Memory B cell (primary cell): ENCODE measurements at places on chromosomes 5 and 9.

DNA sequence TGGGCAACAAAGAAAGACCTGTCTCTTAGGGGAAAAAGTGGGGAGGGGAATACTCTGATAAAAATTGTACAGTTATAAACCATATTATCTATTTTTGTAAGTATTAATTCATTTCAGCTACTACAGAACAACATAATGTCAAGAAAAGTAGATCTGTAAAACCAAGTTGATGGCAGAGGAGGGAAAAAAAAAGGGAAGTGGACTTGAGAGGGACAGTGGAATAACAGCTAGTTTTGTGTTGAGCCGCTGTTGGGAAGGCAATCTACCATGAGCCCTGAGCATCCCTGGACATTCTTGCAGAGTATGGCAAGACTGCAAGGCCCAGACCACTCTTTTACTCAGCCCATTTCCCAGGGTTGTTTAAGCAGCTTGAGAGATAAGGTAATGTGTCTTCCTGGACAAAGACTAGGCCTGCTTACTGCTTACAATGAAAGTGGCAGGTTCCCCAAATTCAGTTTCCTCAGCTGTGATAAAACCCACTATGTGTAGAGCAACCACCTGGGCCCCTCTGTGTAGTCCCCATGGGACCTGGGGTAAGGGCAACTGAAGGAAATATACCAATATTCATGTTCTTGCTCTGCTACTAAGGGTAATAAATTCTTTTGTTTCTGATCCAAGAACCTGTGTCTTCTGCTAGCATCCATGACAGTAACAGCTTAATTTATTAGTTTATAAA is 25.0 kb downstream of the CEP120 start:
- DNase-seq = peak; percentile 59

DNA sequence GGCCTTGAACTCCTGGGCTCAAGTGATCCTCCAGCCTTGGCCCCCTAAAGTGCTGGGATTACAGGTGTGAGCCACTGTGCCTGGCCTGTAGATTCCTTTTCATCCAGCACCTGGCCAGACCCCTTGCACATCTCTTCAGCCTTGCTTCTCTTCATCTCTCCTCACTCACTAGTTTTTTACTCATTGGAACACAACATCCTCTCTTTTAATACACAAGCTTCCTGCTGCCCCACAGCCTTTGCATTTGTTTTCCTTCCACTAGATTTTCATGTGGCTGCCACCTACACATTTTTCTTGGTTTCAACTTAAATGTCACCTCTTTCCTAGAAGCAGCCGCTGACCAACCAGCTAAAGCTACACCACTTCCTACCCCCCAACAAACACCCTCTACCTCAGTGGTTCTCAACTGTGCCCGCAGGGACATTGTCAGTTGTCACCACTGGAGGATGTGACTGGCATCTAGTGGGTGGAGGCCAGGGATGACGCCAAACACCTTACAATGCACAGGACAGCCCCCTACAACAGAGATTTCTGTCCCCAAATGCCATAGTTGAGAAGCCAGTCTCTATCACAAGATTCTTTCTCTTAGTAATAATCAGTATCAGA is 33.7 kb downstream of the HAVCR1 start:
- no peak for DNase-seq

GRCh38 chr9:131759017-131759647 is 19.3 kb upstream of the RAPGEF1 start:
- no peak for DNase-seq

DNA sequence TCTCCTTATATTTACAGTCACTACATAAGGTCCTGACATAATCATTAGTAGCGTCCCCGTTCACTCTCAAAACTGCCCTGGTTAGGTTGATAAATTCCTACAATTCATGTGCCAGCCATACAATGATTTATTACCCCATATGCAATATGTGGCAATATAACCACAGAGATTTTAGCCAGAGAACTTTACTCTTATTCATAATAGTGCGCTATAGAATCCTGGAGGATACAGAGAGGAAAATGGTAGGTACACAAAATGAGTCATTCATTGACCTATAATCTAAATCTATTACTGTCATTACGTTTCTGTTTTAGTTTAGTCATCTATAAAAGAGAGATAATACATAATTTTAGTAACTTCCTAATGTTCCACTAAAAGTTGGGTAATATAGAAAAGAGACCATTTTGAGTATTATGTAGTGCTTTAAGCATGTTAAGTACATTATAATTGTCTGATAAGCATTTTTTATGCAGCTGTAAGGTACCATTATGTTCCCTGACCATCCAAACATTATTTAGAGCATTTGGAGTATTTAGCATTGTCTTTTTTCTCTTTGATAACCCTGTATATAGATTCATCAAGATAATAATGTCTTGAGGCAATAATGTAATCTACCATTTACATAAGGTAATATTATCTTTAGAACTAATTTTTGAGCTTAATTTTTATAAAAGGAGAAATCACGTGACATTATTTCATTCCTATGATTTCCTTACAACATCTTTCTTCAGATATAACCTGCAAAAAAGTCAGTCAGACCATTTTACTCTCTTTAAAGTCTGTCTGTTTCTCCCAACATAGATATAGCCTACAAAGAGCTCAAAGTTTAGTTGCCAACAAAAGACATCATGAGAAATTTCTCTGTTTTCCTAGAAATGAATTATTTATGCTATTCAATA is 655.5 kb upstream of the ZNF608 start:
- DNase-seq = no peak

- DNase-seq = no peak
Measured at GRCh38 chr5:145068721-145069120, 766.4 kb downstream of the PRELID2 start.

GRCh38 chr5:143047091-143047490 is 276.9 kb downstream of the ARHGAP26 start:
- DNase-seq = no peak

DNA sequence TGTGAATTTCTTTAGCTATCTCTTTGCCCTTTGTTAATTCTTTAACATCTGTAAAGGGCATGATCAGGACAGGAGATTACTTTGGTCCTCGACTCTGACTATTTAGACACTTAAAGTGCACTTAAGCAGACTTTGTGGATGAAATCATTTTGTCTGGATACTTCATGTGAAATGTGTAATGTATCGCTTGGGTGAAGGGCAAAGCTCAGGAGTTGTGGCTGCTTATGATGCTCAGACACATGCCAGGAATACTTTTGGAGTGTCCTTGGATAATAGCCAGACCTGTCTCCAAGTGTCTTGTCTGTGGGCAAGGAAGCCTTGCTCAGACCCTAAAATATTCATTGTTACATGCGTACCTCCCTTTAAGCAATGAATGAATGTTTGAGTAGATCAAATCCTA is 87.8 kb downstream of the RAI14 start:
- DNase-seq = no peak
